ENCODE measurements at places on chromosomes 7 and 10.
A peak's percentile ranks its signal among the peaks of the same experiment; 100 is the strongest.

DNA sequence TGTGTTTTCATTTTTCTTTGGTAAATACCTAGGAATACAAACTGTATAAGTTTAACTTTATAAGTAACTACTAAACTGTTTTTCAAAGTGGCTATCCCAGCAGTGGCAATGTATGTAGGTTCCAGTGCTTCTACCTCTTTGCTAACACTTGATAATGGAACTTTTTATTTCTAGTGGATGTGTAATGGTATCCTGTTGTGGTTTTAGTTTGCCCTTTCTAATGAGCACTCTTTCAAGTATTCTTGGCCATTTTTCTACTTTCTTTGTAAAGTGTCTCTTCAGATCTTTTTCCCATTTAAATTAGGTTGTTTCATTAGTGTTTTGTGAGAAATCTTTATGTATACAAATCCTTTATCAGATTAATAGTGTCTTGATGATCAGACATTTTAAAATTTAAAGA, 4.6 kb downstream of the KIF20B start:
- no peak for DNase-seq

DNA sequence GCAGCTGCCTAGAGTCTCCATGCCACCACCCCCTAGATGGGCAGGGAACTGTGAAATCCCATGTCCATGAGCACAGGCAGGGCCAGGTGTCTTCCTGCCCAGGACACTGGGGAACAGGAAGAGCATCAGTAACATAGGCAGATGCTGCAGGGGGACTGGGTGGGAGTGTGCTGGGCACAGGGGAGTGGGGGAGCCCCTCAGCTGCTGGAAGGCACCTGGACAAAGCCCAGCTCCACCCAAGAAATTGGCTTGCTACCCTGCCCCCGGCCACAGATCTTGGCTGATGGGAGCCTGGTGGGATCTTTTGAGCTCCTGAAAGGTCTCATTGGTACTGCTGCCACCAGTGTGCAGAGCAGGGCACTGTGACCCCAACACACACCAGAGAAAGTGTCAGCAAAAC, 66.7 kb downstream of the TCERG1L start:
- no peak for DNase-seq

- DNase-seq, result no peak
Measured at GRCh38 chr7:146655928-146656797, 539.6 kb downstream of the CNTNAP2 start.

DNA sequence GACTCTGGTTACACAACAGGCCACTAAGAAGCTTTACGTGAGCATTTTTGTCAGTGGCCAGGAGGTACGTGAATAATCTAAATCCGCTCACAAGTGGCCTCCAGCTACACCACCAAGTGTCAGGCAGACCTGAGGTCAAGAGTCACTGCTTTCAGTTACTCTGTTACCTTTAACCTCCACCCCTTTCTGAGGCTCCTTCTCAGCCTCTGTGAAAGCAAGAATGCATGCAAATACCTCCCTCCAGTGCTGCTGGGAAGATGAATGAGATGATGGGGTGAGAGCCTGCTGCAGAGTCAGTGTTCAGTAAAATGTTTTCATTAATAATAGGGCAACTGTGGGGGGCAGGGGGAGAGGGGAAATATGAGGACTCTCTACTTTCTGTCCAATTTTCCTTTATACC, 11.2 kb downstream of the DDC start:
- DNase-seq, result no peak

GRCh38 chr7:53437336-53437735, 401.9 kb downstream of the POM121L12 start:
- no peak for DNase-seq

GRCh38 chr10:92590623-92591549, 2.0 kb upstream of the KIF11 start:
- DNase-seq, result peak; percentile 40

DNA sequence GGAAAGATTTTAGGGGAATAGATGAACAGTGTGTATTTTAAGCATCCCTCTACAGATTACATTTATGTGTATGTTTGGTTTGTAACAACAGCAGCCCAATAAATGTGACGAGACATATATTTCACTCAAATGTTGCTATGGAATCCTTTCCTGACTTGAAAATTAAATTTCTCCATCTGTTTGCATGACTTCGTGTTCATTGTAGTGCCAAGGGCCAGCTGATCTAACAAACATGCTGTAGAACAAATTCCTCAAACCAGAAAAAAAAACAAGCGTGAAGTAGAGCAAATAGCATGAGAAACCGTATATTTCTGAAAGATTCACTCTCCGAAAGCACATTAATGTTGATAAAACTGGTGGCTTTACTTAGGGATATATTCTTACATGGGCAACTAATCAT, 87.8 kb downstream of the NRCAM start:
- DNase-seq, result no peak

- DNase-seq, result no peak
Measured at GRCh38 chr10:14173706-14174594, 156.8 kb downstream of the FRMD4A start.

- DNase-seq, result no peak
Measured at GRCh38 chr10:131961047-131961776, 20.5 kb downstream of the BNIP3 start.

DNA sequence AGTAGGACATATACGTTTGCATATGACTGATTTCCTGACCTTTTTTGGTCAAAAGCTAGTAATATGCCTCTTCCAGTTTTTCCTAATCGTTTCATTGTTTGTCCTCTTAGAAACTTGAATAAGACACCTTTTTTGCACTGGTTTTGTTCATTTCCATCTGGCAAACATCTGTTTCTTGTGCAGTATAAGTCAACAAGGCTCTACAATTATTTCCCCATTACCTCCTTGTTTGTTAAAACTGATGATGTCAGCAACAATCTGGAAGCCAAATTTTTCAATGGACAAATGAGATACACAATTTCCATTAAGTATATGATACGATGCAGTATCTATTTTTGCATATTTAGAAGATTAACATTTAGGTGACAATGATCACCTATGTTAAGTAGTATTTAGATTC, 148.8 kb downstream of the NRBF2 start:
- DNase-seq, result no peak

DNA sequence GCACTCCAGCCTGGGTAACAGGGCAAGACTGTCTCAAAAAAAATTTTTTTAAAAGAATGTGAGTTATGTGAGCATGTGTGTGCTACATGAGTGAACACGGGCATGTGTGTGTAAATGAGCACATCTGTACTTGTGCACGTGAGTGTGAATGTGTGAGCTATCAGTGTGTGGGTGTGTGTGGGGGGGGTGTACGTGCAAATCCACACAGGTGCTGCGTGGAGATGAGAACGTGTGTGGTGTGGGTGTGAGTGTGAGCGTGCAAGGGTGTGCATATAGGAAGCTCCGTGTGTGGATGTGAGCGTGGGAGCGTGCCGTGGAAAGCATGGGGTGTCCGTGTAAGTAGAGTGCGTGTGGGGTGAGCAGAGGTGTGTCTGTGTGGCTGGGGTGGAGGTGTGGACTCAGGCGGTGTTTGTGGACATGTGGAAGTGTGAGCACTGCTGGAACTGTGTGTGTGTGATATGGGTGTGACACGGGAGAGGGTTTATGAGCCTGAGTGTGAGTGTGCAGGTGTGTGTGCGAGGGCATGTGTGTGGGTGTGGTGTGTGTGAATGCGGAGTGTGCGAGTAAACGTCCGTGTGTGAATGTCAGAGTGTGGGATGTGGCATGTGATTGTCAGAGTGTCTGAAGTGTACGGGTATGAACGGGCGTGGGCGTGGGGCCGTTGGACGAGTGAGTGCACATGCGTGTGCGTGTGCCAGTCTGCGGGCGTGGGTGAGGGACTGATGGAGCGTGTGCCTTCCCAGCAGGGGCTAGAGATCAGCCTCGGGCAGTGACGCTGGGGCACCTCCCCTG, 45.9 kb upstream of the TNRC18 start:
- no peak for DNase-seq

GRCh38 chr7:54879776-54880175, 120.8 kb upstream of the SEC61G start:
- DNase-seq, result no peak

- DNase-seq, result no peak
Measured at GRCh38 chr10:62548686-62549085, 174.5 kb downstream of the ZNF365 start.

GRCh38 chr7:117395743-117396142, 31.6 kb downstream of the ASZ1 start:
- DNase-seq, result no peak

- no peak for DNase-seq
Measured at GRCh38 chr7:132417103-132417906, 159.0 kb downstream of the PLXNA4 start.

DNA sequence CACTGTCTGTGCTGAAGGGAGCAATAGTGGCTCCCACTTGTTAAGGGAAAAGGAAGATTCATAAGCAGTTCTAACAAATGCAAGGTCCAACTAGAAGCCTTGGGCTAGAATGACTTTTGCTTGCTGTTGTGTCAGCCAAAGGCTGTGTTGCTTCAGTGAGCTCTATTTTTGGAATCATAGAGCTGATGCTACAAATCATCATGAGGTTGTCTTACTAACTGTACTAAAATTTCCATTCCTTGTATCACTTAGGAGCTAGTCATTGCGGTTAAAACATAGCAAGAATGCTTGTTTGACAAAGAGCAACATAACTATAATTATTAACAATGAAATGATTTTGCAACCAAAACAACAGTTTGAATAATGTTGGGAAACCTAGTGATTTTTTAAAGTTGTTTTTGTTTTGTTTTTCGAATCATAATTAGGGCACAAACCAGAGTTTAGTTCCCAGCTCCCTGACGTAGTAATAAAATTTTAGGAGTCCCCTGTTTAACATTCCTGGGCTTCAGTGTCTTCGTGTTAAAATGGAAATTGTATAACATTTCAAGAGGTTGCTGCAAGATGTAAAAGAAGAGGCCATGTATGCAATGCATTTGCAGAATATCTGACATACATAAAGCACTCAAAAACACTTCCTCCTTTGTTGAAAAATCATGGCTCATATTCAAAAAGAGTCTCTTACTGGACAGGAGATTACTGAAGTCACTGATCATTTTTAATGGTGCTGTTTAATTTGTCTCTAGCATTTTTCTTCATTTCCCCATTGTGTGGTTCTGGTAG, 183.4 kb downstream of the MACC1 start:
- no peak for DNase-seq

DNA sequence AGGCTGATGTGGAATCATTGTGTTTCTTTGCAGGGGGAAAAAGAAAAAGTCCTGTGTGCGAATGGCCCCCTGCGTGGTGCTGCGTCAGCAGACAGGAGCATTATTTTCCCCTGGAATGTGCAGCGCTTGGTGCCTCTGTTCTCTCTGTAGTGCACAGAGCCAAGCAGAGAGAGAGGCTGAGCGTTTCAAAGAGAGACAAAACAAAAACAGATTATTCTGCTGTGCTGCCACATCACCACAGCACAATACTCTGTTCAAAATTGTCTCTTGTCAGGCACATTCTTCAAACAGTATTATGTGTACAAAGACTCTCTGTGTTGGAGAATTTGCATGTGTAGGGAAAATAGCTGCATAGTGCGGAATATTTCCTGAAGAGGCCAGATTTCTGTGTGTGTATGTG, 609.0 kb downstream of the SDK1 start:
- no peak for DNase-seq

GRCh38 chr7:4115442-4115841, 566.7 kb upstream of the FOXK1 start:
- no peak for DNase-seq

- no peak for DNase-seq
Measured at GRCh38 chr7:81925530-81925929, 155.7 kb upstream of the HGF start.

DNA sequence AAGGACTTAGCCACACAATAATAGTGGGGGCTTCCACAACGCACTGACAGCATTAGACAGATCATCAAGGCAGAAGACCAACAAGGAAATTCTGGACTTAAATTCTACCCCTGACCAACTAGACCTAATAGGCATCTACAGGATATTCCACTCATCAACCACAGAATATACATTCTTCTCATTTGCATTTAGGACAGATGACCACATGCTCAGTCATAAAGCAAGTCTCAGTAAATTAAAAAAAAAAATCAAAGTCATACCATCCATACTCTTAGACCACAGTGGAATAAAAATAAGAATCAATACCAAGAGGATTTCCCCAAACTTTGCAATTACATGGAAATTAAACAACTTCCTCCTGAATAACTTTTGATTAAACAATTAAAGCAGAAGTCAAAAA, 155.9 kb downstream of the CDK14 start:
- DNase-seq, result no peak

DNA sequence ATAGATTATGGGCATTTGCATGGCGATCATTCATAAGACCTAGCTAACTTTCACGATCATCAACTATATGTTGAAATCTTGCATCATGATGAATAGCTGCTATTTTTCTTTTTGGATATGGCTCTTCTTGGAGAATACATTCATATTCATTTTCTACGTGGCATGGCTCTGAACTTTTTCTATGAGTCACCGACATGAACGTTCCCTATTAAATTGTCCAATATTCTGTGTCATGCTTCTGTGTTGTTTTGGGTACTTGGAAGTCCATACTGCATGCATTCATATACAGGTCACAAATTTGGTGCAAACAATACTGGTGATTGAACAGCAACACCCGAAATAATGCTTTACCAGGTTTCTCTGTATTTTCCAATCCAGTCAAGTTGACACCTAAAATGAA, 37.9 kb upstream of the ANKRD1 start:
- no peak for DNase-seq

GRCh38 chr7:130385600-130386066, 5.3 kb downstream of the CPA1 start:
- no peak for DNase-seq

DNA sequence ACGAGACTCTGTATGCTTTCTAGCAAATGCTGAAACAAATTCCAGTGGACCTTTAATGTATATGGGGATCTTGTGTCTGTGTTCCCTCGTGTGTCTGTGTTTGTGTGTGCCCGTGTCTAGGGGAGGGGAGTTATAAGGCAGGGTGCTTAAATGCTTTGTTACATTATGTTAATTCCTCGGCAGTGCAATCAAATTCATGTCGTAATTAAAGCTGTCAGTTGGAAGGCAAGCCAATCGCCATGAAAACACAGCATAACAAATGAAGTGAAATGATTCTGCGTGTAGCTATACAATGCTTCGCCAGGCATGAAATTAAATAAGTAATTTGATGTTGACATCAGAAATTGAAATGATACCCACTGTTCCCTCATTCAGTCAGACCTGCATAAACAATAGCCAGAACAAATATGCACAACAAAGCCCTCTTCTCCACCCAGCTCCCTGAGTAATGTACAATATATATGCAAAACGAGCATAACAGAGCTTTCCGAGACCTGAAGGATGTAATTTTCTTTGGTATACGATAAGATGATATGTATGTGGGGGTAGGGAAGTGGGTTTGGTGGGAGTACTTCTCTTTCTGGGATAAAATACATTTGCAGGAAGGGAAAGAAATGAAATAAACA, 534.1 kb downstream of the AUTS2 start:
- no peak for DNase-seq

- no peak for DNase-seq
Measured at GRCh38 chr7:13628239-13629001, 361.0 kb downstream of the ETV1 start.

- no peak for DNase-seq
Measured at GRCh38 chr10:70954381-70955176, 66.2 kb upstream of the PCBD1 start.

DNA sequence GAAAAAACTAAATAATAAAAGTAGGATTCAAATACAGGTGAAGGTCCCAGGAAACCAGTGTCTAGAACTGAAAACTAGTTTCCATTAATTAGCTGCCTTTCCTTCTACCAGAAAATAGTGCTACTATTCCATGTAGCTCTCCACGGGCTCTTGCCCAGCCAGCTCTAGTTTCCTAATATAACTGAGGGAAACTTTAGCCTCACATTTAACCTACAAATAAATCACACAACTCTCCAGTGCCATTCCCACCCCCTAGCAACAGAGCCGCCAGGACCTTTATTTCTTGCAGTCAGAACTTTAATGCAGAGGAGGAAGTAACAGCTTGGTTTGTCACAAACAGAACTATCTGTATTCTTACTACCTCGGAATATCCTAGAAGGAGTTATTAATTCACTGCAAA, 10.3 kb downstream of the TOMM7 start:
- DNase-seq, result no peak

Data from stimulated activated naive CD8-positive, alpha-beta T cell treated with anti-CD3 and anti-CD28 coated beads, Interleukin-15, amount 100 ng/mL, for 72 hours (primary cell).